ENCODE measurements at places on chromosomes 1 and 21. TPM values are rescaled to one million over a fixed set of nuclear protein-coding genes. Genes with fewer than 3 reads are reported as not detected.

- no peaks in the 10 kb centered on the region for H3K27me3 ChIP-seq
- peak overlapping the region; percentile 99 for H3K4me3 ChIP-seq
- H3K27ac ChIP-seq = peak overlapping the region; percentile 97
- peaks cover 71% of the 10 kb centered on the region for H3K36me3 ChIP-seq
Measured at GRCh38 chr1:46301406-46301807, 2.0 kb downstream of the LRRC41 start.

DNA sequence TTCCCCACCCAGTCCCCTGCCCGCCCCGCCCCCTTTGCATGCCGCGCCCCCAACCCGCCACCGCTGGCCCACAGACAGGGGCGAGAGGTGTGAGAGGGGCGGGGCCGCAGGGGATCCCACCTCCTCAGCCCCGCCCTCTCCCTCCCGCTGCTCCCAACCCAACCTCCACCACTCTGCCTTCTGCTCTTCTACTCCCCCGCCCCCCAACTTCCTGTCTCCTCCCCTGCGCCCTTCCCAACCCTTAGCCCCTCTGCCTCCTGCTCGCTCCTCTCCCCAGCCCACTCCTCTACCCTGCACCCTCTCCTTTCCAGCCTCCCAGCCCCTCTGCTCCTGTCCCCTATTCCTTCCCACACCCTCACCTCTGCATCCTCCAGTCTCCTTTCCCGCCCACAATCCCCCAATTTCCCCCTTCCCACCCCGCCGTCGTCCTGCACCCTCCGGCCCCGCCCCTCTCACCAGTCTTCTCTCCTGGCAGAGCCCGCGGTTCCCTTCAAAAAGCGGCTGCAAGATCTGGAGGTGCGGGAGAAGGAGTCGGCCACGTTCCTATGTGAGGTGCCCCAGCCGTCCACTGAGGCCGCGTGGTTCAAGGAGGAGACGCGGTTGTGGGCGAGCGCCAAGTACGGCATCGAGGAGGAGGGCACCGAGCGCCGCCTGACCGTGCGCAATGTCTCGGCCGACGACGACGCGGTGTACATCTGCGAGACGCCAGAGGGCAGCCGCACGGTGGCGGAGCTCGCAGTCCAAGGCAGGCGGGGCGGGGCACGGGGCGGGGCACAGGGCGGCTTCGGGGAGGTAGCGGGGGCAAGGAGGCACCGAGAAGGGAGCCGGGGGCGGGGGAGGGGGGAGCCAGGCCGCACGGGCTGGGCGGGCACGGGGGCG, 5.4 kb downstream of the OBSCN start:
- H3K27me3 ChIP-seq = no peaks in the 10 kb centered on the region
- DNase-seq = peak; percentile 90
- no peak overlapping the region for H3K27ac ChIP-seq

DNA sequence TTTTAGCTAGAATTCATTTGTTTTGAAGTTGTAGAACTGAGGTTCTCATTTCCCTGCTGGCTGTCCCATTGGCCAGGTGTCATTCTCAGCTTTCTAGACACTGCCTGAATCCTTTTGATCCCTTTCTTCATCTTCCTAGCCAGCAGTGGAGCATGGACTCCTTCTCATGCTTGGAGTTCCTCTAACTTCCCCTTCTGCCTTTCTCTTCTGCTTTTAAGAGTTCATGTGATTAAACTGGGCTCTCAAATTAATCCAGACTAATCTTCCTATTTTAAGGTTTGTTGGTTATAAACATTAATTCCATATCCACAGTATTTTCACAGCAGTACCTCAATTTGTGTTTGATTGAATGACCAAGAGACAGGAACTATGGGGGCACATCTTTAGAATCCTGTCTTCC, 52.3 kb downstream of the ADAMTS5 start:
- no peaks in the 10 kb centered on the region for H3K36me3 ChIP-seq
- H3K4me1 ChIP-seq = no peaks in the 10 kb centered on the region
- no peaks in the 10 kb centered on the region for H3K27me3 ChIP-seq
- H3K27ac ChIP-seq = no peak overlapping the region

GRCh38 chr1:83115785-83116184, 883.1 kb downstream of the TTLL7 start:
- no peaks in the 10 kb centered on the region for H3K27me3 ChIP-seq
- H3K36me3 ChIP-seq = no peaks in the 10 kb centered on the region
- peaks cover 20% of the 10 kb centered on the region for H3K4me1 ChIP-seq
- no peak overlapping the region for H3K27ac ChIP-seq

DNA sequence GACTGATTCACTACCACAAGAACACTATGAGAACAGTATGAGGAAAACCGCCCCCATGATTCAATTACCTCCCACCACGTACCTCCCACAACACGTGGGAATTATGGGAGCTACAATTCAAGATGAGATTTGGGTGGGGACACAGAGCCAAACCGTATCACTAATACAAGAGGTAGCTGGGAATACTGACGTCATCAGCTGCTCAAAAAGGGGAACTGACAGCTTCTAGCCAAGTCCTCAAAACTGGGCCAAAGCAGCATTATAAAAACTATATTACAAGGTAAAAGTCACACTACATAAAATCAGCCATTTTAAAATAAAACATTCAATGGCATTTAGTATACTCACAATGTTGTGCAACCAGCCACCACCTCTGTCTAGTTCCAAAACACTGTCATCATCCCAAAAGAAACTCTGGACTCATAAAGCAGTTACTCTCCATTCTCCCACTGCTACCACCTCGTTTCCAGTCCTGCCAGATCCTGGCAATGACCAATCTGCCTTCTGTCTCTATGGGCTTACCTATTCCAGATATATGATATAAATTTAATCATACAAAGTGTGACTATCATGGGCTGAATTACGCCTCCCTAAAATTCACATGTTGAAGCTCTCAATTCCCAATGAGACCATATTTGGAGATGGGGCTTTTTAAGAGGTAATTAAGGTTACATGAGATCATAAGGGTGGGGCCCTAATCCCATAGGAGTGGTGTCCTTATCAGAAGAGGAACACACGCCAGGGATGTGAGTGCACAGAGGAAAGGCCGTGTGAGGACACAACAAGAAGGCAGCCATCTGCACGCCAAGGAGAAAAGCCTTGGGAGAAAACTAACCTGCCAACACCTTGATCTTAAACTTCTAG, 192.1 kb downstream of the SETD4 start:
- no peak overlapping the region for H3K27ac ChIP-seq
- no peak overlapping the region for H3K4me3 ChIP-seq
- DNase-seq = no peak
- H3K36me3 ChIP-seq = no peaks in the 10 kb centered on the region
- no peaks in the 10 kb centered on the region for H3K4me1 ChIP-seq

DNA sequence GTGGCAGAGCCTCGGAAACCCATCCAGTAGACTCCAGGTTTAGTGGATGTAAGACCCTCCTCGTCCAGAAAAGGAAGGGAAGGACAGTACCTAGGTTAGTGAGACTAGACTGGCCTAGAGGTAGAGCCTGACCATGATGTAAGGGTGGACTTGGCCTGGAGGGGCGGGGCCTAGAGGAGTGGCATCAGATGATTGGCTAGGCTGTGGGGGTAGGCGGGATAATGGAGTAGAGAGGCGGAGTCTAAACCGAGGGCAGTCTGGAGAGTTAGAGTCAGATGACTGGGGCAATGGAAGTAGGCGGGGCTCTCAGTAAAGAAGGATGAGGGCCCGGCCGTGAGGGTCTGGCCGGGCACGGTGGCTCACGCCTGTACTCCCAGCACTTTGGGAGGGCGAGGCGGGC, 70.1 kb downstream of the EPHB2 start:
- no peaks in the 10 kb centered on the region for H3K4me1 ChIP-seq
- DNase-seq = peak; percentile 28
- no peaks in the 10 kb centered on the region for H3K27me3 ChIP-seq
- H3K27ac ChIP-seq = no peak overlapping the region
- H3K4me3 ChIP-seq = no peak overlapping the region

GRCh38 chr1:247089616-247090375, 11.2 kb upstream of the ZNF670 start:
- no peaks in the 10 kb centered on the region for H3K4me1 ChIP-seq
- no peaks in the 10 kb centered on the region for H3K36me3 ChIP-seq
- DNase-seq = no peak
- no peak overlapping the region for H3K4me3 ChIP-seq
- H3K27ac ChIP-seq = no peak overlapping the region

GRCh38 chr1:229139331-229140118, 131.4 kb upstream of the RAB4A start:
- H3K27ac ChIP-seq = no peak overlapping the region
- H3K4me3 ChIP-seq = no peak overlapping the region
- no peak for DNase-seq
- no peaks in the 10 kb centered on the region for H3K36me3 ChIP-seq
- H3K27me3 ChIP-seq = no peaks in the 10 kb centered on the region

- no peaks in the 10 kb centered on the region for H3K27me3 ChIP-seq
- no peak for DNase-seq
- H3K27ac ChIP-seq = peak overlapping the region; percentile 95
- H3K4me1 ChIP-seq = peaks cover 58% of the 10 kb centered on the region
Measured at GRCh38 chr1:150562446-150563339, 13.5 kb downstream of the ADAMTSL4 start.

DNA sequence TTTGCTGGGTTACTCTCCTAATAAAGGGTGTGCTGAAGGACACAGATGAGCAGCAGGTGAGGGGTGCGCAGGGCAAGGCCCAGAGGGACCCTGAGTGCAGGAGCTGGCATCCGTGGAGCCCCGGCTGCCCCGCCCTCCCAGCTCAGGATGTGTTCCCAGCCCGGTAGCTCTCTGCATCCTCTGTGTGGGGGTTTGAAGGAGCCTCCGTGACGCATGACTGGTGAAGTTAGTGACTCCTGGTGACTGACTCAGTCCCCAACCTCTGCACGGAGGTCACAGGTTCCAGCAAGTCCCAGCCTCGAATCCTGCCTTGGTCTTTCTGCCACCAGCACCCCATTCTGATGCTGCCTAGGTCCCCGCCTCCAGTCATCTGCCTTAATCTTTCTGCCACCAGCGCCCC, 21.6 kb upstream of the TSPEAR start:
- H3K27ac ChIP-seq = no peak overlapping the region
- DNase-seq = no peak
- peaks cover 80% of the 10 kb centered on the region for H3K27me3 ChIP-seq
- peaks cover under 1% of the 10 kb centered on the region for H3K36me3 ChIP-seq

GRCh38 chr1:3233031-3233430, 164.0 kb downstream of the PRDM16 start:
- H3K27me3 ChIP-seq = peaks cover 39% of the 10 kb centered on the region
- DNase-seq = no peak
- no peak overlapping the region for H3K4me3 ChIP-seq

GRCh38 chr1:56190806-56191365, 388.5 kb downstream of the PLPP3 start:
- H3K27me3 ChIP-seq = no peaks in the 10 kb centered on the region
- H3K27ac ChIP-seq = peak overlapping the region; percentile 99
- no peak for DNase-seq
- H3K4me1 ChIP-seq = peaks cover 15% of the 10 kb centered on the region

- no peaks in the 10 kb centered on the region for H3K36me3 ChIP-seq
- H3K4me3 ChIP-seq = no peak overlapping the region
- peaks cover 51% of the 10 kb centered on the region for H3K4me1 ChIP-seq
- no peak overlapping the region for H3K27ac ChIP-seq
Measured at GRCh38 chr21:35016517-35017188, 32.4 kb downstream of the RUNX1 start.

GRCh38 chr1:24996983-24997893, 67.2 kb upstream of the RUNX3 start:
- H3K27me3 ChIP-seq = peaks cover 22% of the 10 kb centered on the region
- H3K27ac ChIP-seq = no peak overlapping the region
- H3K36me3 ChIP-seq = no peaks in the 10 kb centered on the region
- DNase-seq = no peak
- no peaks in the 10 kb centered on the region for H3K4me1 ChIP-seq

The NMNAT1 gene
- 5.3 TPM for total RNA-seq

The L1TD1 gene
- total RNA-seq = not detected

All from Calu3 (cell line).